Activated CD8-positive, alpha-beta memory T cell treated with anti-CD3 and anti-CD28 coated beads, Interleukin-2, amount 50 U/mL, for 4 hours (primary cell): ENCODE measurements at places on chromosomes 13 and 19.

- no peak for DNase-seq
Observed at GRCh38 chr19:31275068-31275334, 74.2 kb downstream of the TSHZ3 start.

GRCh38 chr13:48728876-48729275 lies 75.1 kb downstream of the CYSLTR2 start:
- no peak for DNase-seq

DNA sequence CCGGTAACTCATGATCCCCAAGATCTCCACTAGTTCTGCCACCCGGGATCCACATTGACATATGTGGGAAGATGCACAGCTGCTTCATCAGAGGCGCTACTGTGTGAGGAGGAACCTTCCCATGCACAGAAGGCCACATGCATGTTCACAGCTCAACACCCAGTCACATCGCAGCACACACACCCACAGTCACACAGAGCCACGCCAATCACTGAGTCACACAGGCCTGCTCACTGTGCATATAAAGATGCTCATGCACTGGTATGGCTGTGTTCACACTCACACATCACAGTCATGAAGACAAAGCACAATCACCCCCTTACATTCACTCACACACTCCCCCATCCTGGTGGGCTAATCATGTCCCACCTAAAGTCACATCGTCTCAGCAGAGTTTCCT lies 9.8 kb downstream of the CLC start:
- DNase-seq: no peak

GRCh38 chr13:96671073-96671472 lies 323.2 kb downstream of the OXGR1 start:
- DNase-seq: no peak

- no peak for DNase-seq
Observed at GRCh38 chr13:46679369-46680120, 117.4 kb downstream of the ESD start.

DNA sequence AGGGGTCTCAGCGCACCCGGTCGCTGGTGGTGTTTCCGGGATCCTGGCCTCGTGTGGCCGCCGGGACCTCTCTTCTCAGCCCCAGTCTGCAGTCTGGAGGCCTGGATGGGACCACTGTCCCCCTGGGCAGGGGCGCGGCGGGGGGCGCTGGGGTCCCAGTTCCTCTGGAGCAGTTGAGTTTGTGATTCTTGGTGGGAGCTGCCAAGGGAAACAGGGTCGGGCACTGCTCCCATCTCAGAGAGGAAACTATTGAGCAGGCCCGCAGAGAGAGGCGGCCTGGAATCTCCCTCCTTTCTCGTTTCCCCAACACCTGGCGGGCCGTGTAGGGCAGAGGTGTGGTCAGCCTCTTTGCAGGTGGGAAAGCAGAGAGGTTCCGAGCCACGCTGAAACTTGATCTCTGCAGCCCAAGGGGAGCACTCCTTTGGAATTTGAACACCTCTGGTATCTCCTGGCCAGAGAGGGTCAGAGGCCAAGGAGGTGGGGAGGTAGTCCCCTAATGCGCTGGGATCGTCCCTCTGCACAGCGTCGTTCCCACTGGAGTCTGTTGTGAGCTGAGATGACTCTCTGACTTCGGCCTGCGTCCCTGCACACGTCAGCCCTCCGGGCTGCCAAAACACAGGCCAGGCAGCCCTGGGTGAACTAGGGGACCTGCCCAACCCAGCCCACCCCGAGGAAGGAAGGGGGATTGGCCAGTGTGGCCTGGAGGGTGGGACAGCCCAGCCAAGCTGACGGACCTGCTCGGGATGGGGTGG lies 741 bp downstream of the PLEKHF1 start:
- DNase-seq: no peak

- DNase-seq: no peak
Observed at GRCh38 chr13:80562433-80563156, 221.7 kb upstream of the SPRY2 start.

- DNase-seq: no peak
Observed at GRCh38 chr13:23146811-23147625, 33.8 kb upstream of the SGCG start.

DNA sequence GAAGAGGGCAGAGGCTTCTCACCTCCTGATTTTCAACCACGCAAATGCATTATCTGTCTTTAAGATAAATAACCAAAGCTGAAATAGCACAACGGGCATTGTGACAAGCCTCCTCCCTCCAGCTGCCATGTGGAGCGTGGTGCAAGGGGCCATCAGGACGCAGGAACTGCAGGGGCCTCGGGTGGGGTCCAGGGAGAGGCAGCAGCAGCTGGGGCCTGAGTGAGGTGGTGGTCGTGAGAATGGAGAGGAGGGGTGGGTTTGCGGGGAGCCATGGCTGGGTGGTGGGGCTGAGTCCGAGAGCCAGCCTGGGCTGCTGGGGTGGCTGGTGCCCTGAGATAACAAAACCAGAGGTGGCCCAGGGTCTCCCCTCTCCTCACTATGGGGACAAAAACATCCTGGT lies 66.0 kb downstream of the EPS15L1 start:
- DNase-seq: no peak

DNA sequence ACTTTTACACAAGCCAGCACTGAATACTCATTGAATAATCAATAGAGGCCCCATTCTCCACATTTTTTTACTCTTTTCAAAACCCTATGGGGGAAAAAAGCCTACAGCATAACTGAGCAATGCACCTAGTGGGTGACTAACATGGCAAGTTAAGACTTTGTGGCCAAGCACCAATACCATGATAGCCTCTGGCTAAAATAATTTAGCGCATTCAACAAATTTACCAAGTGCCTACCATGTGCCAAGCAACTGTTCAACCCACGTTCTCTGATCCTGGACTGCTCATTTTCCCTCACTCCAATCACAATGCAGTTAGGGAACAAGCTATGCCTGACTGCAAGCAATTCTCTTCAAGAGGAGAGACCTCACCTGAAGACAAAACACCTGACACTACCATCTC lies 3.0 kb downstream of the ANKRD10 start:
- no peak for DNase-seq

GRCh38 chr19:41298348-41298964 lies 11.5 kb upstream of the CCDC97 start:
- DNase-seq: peak; percentile 35

GRCh38 chr13:113422807-113423519 lies 30.3 kb downstream of the ADPRHL1 start:
- no peak for DNase-seq

- DNase-seq: no peak
Observed at GRCh38 chr13:41708713-41709112, 251.4 kb downstream of the RGCC start.
